CD8-positive, alpha-beta T cell (primary cell): ENCODE measurements at places on chromosomes 7 and 10.

- DNase-seq: no peak
These were observed 102.7 kb downstream of the WDR11 start for GRCh38 chr10:120953897-120954296.

DNA sequence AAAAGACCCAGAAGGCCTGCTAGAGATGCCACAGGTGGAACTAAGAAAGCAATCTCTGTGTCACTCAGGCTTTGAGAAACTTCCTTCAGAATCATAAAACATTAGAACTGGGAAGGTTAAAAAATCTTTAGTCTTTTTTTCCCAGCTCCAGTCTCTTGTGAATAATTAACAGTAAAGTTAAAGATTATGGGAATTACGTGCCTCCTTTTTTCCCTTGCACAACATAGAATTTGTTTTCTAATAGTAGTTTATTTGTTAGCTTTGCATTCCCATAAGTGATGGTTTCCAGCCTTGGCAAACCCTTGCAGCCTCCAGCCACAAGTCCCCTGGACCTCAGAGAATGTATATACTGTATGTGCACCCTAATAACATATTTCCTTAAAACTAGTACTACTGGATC is 128.3 kb downstream of the TPST1 start:
- no peak for DNase-seq

GRCh38 chr7:116284390-116284789 is 74.1 kb downstream of the TES start:
- no peak for DNase-seq

GRCh38 chr10:49633327-49634068 is 19.7 kb downstream of the CHAT start:
- DNase-seq: no peak
